ENCODE measurements at places on chromosomes 2 and 18. TPM values are rescaled to one million over a fixed set of nuclear protein-coding genes. Genes with fewer than 3 reads are reported as not detected.
A peak's percentile ranks its signal among the peaks of the same experiment; 100 is the strongest.

The PAX3 gene
- not detected for total RNA-seq

The VWC2L gene
- total RNA-seq: not detected

The ANKRD62 gene
- not detected for total RNA-seq

DNA sequence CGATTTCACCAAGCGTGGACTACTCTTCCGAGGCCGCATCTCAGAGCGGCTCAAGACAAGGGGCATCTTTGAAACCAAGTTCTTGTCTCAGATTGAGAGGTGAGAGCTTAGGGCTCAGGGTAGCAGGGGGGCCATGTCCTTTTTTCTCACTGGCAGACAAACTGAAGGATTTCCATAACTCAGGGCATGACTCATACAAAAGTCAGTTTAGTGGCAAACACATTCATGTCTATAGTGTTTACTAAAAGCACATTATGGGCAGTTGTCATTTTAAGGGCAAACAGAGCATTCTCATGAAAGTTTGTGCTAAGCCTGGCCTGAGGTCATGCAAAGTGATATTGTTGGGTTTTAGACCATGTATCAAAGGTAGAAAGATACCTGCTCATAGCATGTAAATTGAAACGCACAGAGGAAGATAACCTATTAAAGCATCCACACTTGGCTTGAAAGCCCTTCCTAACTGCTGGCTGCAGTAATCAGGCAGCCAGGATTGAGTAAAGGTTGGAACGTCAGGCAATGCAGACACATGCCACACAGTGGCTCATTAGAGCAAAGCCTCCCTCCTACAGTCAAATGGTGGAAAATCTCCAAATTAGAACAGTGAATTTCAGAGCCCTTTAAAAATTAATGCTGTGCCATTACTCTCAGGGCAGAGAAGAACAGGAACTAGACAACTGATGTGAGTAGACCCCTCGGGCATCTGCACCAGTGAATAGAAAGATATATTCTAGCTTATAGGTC lies 54.2 kb downstream of the HK2 start:
- H3K27ac ChIP-seq: no peak overlapping the region
- H3K36me3 ChIP-seq: no peaks in the 10 kb centered on the region
- H3K27me3 ChIP-seq: no peaks in the 10 kb centered on the region
- no peak for DNase-seq
- no peak overlapping the region for H3K4me3 ChIP-seq

DNA sequence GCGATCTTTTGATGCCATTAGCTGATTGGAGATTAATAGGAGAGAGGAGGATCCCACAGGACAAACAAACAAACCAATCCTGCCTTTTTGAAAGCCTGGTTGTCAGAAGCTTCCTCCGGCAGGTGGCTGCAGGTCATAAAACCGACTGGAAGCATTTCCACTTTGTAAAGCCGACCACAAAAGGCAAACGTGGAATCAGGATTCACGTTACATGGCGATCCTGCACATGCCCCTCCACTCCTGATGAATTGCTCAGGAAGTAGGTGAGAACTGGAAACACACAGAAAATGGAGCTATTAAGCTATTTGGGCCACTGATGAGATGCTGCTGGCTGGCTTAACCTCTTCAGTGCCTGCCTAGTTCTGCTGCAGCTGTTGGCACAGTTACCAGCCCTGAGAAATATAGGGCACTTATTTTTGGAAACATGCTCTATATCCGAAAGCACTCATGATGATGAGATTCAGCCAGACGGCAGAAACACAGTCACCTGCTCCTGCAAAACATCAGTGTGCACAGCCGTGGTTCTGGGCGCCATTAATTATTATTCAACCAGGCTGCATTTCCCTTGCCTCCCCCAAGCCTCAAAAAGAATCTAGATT lies 110.3 kb upstream of the ST6GAL2 start:
- no peaks in the 10 kb centered on the region for H3K36me3 ChIP-seq
- H3K4me1 ChIP-seq: no peaks in the 10 kb centered on the region
- no peak overlapping the region for H3K4me3 ChIP-seq
- H3K27me3 ChIP-seq: no peaks in the 10 kb centered on the region

- H3K4me3 ChIP-seq: no peak overlapping the region
- DNase-seq: no peak
- no peak overlapping the region for H3K27ac ChIP-seq
- H3K27me3 ChIP-seq: no peaks in the 10 kb centered on the region
- no peaks in the 10 kb centered on the region for H3K4me1 ChIP-seq
These were observed 59.9 kb downstream of the ADI1 start for GRCh38 chr2:3459185-3460015.

GRCh38 chr2:69081001-69081580 lies 68.1 kb downstream of the ANTXR1 start:
- peaks cover 16% of the 10 kb centered on the region for H3K36me3 ChIP-seq
- H3K4me1 ChIP-seq: peaks cover 13% of the 10 kb centered on the region
- H3K27ac ChIP-seq: peak overlapping the region; percentile 83
- H3K4me3 ChIP-seq: no peak overlapping the region

- no peaks in the 10 kb centered on the region for H3K36me3 ChIP-seq
- no peak for DNase-seq
- H3K27ac ChIP-seq: no peak overlapping the region
- H3K4me3 ChIP-seq: no peak overlapping the region
- no peaks in the 10 kb centered on the region for H3K27me3 ChIP-seq
These were observed 40.7 kb downstream of the CMPK2 start for GRCh38 chr2:6824962-6825361.

GRCh38 chr2:165203689-165204559 lies at the start of gene SCN3A:
TSS of gene SCN3A (minus strand) at chr2:165204050. CDS start at chr2:165176394, 27,656 bp downstream.
- H3K27ac ChIP-seq: no peak within 1 kb of the TSS
- H3K4me1 ChIP-seq: no peaks in the 10 kb centered on the region
- H3K27me3 ChIP-seq: no peaks in the 10 kb centered on the region
- peak; percentile 27 for DNase-seq

Data from adrenal gland (tissue), 19 donors.